ENCODE measurements at places on chromosomes 5 and 9.

DNA sequence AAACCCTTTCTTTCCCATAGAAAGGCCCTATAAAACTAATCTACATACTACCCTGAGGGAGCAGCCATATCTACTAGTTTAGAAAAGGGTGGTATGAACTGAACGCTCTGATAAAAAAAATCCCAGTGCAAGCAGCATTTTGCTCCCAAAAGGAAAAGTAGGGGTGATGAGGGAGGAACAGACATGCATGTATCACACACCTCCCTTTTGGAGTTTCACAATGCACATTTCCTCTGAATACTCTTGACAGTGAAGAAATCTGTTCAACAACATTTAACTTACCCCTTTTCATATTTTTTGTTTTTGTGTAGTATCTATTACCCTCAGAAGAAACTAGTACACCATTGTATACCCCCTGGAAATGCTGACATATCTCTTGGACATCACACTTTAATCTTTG lies 411.4 kb downstream of the MAT2B start:
- DNase-seq, result no peak

DNA sequence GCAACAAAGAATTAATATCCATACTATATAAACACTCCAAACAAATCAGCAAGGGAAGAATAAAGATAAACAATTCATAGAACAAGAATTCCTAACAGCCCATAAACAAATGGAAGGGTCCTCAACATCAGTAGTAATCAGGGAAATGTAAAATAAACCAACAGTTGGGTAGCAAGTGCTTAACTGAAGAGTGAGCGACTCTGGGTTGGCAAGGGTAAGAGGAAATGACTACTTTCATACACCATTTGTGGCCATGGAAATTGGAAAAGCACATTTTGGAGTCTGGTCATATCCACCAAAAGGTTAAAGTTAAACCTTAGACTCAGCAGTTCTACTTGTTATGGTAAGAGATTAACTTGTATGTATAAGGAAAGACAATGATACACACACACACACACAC lies 17.4 kb upstream of the RORB start:
- DNase-seq, result no peak

DNA sequence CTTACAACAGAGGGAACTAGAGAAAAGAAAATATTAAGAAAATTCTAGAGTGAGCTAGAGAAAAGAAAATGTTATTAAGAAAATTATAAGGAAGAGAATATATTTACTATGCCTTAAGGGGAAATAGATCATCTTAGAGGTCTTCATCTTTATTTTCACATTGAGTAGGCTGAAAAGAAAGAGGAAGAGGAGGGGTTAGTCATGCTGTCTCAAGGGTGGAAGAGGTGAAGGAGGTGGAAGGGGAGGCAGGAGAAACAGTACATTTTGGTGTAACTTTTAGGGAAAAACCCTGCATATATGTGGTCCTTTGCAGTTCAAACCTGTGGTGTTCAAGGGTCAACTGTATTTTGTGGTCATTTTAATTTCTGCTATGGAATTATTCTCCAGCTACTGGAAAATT lies 46.6 kb downstream of the PPIP5K2 start:
- DNase-seq, result no peak

DNA sequence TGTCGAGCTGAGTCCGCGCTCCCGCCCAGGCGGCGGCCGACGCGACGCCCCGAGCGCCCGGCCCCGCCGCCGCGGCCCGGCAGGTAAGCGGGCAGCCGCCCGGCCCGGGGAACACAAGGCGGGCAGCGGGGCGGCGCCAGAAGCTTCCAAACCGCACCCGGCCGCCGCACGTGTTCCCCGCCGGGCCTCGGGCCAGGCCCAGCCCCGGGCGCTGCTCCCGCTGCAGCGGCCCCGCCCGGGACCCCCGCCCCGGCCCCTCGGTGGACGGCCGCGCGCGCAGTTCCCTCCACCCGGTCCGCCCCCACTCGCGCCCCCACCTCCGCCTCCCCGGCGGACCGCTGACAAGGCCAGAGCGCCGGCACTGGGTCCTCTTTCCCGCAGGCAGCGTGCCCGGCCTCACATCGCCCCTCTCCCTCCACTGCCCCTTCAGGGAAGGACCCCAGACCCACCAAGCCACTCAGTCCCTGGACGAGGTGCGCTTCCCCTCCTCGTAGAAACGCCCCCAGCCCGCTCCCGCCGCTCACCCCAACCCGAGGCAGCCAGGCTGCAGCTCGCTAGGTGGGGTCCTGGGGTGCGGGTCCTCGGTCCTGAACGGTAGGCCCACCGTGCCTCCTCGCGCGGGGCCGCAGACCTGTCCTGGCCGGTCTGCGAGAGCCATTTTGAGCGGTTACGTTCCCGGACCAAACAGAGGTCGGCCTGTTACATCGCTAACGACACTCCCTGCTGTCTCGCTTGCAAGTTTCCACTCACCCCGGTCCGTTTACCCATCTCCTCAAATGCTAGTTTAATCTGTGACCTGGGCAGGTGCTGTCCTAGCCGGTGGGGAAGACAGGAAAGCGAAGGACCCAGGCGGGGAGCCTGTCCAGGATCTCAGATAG lies 475 bp downstream of the WDR5 start:
- DNase-seq, result no peak

GRCh38 chr5:80925931-80926330 lies 34.2 kb upstream of the RASGRF2 start:
- DNase-seq, result no peak

DNA sequence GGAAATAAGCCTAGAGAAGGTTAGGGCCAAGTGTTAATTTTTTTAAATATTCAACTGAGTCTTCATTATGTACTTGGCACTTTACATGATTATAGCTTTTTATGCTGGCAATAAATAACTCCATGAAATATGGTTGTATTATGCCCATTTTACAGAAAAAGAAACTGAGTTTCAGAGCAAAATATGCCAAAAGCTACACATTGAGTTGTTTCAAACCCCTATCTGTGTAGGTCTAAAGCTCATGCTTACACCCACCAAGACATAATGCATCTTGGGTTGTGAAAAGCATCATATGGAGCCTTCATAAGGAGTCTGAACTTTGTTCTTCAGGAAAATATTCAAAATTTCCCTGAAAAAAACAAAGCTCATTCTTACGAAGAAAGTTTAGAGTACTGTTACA lies 14.6 kb downstream of the TTLL11 start:
- DNase-seq, result no peak

DNA sequence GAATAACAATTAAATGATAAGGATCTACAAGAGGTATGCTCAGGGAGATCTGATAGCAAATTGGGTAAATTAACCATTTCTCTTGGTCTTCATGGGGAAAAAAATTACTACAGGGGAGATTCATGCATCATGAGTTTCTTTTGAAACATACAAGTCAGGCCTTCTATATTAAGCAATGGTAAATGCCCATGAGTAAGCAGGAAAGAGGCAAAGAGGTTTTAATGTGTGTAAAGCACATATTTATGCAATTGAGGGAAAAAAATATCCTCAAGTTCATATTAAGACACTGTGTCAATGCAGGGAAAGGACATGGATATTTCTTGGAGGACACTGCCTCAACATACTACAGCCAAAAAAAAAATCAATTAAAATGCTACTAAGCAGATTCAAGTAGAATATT lies 73.4 kb upstream of the NR4A3 start:
- no peak for DNase-seq

- DNase-seq, result no peak
Observed at GRCh38 chr5:173327084-173327947, 898 bp downstream of the STC2 start.

DNA sequence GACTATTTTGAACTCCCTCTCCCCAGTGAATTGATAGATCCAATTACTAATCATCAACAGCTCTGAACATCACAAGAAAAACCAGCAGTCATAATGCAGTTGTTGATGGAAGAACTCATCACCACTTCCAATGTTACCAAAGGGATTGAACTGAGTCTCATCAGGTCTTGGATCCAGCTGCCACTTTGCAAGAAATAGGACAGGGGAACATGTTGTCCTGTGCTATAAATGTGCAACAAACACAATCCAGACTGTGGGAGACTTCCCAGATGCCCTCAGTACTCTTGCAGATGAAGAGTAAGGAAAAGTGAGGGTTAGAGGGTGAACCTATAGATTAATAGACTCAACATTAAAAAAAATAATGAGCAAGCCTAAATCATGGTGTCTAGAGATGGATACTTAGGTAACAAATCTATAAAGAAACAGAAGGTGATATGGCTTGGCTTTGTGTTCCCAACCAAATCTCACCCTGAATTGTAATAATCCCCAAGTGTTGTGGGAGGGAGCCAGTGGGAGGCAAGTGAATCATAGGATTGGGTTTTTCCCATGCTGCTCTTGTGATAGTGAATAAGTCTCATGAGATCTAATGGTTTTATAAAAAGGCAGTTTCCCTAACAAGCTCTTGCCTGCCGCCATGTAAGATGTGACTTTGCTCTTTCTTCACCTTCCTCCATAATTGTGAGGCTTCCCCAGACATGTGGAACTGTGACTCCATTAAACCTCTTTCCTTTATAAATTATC lies 63.4 kb upstream of the PAPPA start:
- no peak for DNase-seq

DNA sequence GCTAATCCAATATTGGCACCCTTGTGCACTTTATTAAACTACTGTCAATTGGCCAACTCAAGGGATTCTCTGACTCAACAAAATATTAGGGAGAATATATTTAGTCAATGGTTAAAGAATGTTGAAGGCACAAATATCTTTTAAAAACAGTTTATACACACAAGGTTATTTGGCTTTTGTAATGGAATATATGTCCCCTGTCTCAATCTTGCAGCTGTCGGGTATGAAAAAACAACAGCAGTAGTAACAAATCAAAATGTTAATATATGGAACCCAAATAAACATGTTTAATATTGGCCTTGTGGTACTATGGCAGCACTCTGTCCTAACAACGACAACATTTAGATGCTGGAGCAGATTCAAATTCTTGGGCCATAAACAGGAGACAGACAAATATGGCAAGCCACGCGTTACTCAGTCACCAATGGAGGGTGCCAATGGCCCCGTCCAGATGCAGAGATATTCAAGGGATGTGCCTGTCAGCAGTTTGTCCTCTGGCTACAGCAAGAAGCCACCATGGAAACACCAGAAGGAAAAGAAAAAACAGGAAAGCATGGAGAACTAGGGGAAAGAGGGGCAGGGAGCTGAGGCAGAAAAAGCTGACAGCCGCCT lies 342.0 kb downstream of the NDUFS4 start:
- no peak for DNase-seq

DNA sequence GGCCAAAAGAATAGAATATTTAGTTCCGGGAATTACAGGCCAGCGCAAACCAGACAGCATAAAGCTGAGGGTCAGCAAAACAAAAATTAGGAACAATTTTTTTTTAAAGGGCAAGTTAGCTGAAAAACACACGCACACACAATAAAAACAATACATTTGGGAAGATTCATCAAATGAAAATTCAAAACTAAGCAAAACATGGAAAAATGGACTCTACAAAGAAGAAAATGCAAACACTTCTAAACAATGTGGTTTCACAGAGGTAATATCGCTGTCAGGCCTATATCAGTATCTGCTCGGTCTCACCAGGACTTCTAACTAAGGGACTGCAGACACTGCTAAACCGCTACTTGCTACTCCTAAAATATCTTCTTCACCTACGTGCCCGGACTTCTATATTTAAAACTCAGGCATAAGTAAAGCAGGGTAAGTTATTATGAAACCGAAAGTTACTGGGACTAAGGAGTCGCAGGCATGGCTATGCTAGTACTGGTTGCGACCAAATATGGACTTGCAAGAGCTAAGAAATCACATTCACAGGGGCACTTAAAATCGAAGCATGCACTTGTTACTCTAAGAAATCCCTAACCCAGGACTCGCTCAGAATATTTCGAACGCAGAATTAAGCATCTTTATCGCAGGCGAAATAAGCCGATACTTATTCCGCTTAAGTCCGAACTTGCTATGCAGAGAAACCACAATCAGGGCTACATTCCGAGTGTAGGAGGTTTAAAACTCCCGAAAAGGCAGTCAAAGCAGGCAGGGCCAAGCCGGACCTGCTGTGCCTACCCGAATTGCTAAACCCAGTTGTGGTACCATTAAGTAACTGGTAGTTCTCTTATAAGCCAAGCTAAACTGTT lies 2.3 kb downstream of the ANXA2R start:
- DNase-seq, result no peak

- no peak for DNase-seq
Observed at GRCh38 chr5:55868846-55869245, 17.7 kb downstream of the IL31RA start.

GRCh38 chr9:80074439-80074838 lies 502.7 kb downstream of the TLE4 start:
- no peak for DNase-seq

- DNase-seq, result no peak
Observed at GRCh38 chr5:81181576-81182316, 51.4 kb upstream of the CKMT2 start.
